ENCODE measurements at places on chromosomes 2 and 18.

- no peak for DNase-seq
Observed at GRCh38 chr18:65336411-65336810, 414.4 kb upstream of the CDH7 start.

DNA sequence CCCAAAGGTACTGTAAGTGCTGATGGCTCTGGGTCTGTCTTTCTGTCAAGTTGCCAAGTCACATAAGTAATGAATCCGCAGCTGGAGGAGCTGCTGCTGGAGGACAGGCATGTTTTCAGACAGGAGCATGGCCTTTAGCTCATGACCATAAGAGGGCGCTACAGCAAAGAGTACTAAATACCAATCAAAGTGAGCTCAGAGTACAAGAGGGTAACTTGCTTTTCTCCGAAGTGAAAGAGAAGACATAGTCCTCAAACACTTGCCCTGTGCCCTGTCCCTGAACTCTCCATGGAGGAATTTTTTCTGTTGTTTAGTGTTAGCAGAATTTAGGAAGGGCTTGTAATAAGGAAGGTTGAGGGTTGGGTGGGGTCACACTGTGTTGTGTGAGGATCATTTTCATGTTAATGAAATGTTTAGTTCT is 58.0 kb upstream of the EML6 start:
- no peak for DNase-seq

- DNase-seq: no peak
Observed at GRCh38 chr2:26692279-26692896, at the start of gene KCNK3. Gene KCNK3 (plus strand): TSS chr2:26692722. CDS start chr2:26692876, 154 bp downstream.

DNA sequence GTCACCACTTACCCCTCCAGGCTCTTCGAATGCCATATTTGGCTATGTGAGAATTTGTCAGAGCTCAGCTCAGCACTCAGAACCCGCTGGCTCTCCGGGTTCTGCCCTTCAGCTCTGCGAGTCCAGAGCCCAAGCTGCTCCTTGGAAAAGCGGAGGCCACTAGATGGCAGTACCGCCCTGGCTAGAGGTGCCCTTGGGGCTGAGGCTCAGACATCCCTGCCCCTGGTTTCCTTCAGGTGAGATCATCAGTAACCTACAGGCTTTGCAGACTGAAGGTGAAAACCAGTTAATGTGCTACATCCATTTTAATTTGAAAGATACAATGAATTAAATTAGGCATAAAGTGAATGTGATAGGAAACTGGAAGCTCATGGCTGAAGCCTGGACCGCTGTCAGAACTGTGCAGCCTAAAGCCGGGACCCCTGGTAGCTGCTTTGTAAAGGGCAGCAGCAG is 285.6 kb downstream of the AGAP1 start:
- DNase-seq: peak; percentile 84

DNA sequence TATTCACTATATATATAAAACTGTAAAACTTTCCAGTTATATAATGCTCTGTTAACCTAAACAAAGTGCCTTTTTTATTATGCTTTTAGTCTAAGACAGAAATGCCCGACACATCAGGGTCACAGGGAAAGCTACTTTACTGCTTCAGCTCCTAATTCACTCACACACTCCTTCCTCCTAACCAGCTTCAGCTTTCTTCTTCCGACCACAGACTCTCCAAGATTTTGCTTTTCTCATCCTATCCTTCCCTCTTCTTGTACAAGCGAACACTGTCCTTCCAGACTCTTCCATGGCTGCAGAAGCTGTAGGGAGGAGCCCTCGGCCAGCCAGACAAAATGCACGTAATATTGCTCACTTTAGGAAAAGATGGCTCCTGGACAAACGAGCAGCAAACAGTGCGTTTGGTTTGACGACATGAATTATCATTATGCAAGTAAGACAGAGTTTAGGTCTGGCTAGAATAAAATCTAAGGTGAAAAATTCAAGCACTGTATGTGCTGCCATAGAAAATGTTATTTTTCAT is 47.5 kb upstream of the HNRNPA3 start:
- no peak for DNase-seq

DNA sequence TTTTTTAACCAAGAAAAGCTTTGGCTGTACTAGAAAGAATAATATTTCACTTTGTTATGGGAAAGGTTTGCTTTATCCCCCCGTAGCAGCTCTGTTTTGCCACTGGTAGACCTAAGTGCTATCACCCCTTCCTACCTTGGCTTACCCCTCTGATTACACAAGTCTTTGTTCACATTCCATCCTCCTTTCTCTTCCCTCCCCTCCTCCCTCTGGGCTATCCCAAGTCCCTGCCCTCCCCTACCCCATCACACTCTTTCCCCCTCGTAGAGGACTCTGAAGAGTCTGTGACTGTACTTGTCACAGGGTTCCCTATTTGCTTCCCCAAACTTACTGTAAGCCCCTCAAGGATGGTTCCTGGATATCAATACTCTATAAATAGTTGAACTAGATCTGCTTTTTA is 152.9 kb upstream of the NOSTRIN start:
- no peak for DNase-seq

DNA sequence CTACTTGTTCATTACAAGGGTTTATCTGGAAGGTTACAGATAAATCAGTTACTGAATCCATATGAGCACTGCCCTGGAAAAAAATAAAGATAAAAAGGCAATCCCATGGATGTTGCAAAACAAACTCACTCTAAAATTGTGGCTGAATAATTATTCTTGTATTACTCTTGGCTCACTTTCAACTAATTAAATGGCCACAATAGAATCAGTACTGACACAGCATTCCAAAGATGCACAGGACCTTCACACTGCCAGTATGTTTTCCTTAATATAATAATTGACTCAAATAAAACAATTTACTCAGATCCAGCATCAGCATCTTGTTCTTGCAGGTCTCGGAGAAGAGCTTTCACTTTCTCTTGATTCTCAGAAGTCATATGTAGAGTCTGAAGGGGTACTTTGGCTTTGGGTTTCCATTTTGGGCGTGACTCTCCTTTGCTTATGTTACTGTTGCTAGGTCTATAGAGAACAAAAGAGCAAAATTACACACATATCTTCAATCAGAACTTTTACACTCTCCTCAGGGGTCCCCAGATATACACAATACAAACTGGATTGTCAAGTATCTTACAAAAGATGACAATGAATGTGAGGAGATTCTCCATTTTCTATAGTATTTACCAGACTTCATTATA is 12.6 kb downstream of the DHX57 start:
- no peak for DNase-seq

- no peak for DNase-seq
Observed at GRCh38 chr2:172107690-172108586, 5.2 kb upstream of the DLX2 start.

DNA sequence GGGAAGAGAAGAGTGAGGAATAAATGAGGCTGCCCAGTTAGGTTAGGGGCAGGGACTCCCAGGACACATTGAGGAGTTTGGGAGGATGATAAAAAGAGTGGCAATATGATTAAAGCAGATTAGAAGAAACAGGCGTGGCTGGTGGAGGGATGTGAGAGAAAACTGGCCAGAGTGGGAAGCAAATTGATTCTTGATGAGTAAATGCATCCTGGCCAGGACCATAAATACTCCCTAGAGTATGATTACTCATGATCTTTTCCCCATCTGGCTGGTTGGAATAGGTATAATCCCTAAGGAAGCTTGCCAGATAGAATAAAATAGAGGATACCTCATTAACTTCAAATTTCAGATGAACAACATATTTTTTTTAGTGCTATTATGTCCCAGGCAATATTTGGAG is 21.5 kb upstream of the DAW1 start:
- DNase-seq: no peak

DNA sequence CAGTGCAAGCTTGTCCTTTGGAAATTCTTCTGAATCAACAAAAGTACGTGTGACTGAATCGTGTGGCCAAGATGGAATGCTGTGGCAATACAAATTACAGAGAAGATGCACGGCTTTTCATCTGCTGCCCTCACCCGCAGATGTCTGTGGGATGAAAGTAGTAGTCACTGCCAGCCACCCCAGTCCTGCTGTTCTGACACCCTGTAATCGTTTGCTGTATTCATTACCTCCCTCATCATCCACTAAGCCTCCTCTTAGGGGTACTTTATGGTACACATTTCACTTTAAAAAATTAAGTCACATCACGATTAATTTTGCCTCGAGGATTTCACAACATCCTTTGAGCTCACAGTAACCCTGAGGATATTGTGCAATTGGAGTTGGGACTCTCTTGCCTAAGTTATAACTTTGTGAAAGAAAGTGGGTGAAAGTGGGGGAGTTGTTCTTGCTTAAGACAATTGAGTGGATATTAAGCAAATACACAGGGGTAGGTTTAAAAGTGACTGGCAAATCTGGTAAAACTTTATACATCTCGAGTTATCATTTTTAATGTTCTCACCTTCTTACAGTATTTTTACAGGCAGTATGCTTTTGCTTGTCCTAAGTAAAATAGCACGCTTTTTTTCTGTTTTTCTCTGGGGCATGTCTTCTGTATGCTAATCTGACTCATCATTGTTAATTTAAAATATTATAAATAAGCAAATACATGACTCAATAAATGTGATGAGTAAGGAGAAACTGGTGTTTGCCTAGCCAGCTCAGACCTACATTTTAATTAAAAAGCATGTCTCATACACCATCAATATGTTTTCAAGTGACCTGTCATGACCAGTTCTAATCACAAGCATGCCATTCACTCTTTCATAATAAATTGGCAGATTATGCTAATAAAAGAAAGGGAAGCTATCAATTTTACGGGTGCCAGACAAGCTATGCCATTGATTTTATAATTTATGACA is 680.9 kb downstream of the IRS1 start:
- peak; percentile 74 for DNase-seq

DNA sequence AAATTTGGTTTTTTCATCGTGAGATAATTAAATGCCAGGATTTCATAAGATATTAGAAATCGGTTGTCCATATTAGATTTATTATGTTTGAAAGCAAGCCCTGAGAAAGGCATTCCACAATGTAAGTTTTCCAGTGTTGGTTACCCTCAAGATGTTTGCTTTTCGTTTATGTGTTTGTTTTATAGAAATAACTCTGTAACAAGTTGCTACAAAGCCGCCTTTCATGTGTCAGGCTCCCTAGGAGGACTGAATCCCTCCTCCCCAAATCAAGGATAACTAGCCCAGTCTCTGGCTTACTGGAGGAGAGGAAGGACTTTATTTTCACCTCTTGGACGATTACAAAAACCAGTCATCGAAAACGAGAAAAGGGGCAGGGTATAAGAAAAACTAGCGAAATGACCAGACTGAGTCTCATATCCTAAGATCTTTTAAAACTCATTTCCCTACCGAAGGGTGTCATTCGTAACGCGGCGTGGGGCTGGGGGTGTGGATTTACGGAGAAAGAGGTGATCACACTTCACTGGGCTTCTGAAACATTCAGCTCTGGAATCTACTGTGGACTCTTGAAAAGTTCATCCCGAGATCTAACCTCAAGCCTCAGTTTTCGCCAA is 1.0 kb upstream of the PEX13 start:
- DNase-seq: no peak

DNA sequence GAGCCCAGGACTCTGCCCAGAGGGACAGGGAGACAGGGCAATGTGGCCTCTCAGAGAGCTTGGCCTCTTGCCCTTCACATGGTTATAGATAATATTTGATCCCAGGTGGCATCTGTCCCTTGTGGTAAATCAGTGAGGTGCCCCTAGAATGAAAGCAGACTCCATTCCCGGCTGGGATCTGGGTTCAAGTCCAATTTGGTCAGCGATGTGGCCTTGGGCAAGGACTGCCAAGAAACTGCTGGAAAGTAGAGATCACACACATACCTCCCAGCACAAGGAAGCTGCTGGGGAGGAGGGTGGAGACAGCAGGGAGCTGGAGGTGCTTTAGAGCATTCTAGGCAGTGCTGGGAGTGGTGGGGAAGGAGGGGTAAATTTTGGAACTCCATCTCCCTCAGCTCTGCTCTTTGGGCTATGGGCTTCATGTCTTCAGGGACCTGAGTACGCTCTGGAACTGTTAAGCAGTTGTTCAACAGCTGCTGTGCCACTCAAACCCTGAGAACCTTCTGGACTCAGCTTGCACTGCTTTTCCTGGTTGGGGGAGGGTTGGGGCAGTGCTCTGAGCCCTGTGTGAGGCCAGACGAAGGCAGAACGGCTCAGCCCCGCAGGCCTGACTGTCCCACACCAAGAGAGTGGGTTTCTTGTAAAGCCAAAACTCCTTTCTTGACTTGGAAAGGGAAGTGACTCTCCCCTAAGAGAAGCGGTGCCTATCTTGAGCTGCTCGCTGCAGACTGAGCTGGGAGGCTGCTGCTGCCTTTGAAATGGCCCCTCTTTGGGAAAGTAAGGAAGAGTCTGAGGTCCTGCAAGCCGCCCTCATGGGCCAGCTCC is 23.0 kb downstream of the INPP5D start:
- peak; percentile 46 for DNase-seq

DNA sequence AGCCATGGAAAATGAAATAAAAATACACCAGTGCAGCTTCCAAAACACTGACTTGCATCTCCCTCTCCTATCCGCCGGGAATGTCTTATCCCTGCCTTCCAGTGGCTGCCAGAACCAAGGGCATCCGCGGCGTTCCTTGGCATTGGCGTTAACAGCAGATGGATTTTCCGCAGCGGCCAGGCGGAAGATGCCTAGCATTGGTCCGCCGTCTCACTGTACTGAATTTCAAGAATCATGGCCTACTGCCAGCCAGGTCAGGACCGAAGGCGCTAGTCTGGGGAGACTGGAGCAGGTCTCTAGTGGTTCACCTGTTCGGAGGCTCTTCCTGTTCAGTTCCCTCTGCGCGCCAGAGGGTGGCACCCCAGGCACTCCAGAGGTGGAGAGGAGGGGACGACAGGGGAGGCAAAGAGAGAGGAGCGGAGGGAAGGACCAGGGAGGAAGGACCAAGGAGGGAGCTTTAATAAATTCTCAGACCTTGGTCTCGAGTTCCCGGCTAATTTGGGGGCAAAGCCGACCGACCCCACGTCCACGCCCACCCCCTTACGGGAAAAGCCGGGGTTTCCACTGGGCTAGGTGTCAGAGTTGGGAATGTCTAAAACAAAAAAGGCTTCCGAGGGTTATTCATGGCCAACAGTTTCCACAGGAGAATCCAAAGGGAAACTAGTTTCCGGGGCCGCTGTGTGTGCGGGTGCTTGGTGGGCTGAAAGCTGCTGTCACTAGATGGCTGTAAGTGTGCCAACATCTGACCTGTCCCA is 3.7 kb upstream of the BCL2L11 start:
- peak; percentile 84 for DNase-seq

DNA sequence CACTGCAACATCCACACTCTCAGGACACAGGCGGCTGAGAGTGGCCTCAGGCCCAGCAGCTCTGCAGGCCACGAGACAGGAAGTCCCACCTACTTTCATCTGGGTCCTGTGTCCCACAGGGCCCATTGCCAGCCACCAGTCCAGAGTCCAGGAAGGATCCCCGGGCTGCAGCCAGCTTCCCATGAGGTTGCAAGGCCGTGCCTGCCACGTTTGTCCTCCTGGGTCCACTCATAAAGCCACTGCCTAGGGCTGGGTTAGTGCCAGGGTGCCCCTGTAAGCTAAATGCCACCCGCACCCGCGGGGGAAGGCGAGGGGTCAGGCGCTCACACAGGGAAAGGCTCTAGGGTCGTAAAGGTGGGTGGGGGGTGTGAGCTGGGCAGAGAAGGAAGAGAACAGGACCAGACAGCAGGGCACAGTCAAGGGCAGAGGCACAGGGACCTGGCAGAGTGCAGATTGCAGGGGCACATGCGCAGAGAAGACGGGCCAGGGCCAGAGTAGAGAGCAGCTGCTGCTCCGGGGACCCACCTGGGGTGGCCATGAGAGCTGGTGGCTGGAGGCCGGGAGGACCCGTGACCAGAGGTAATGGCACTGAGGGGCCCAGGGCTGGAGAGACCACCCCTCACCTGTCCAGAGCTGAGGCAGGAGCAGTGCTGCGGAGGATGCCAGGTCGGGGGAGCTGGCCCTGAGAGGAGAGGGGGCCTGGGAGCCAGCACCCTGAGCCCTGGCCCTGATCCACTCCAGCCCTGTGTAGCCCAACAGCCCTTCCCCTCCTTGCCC is 8.0 kb downstream of the AGXT start:
- DNase-seq: no peak

GRCh38 chr2:206851521-206851920 is 86.1 kb downstream of the FASTKD2 start:
- DNase-seq: no peak
